ENCODE measurements at places on chromosomes 12 and 14.
A peak's percentile ranks its signal among the peaks of the same experiment; 100 is the strongest.

GRCh38 chr12:121916719-121917118, 1.7 kb upstream of the CFAP251 start:
- peaks cover 5% of the 10 kb centered on the region for H3K27me3 ChIP-seq
- peaks cover 10% of the 10 kb centered on the region for H3K4me1 ChIP-seq
- H3K4me3 ChIP-seq: no peak overlapping the region
- peaks cover 11% of the 10 kb centered on the region for H3K36me3 ChIP-seq
- H3K27ac ChIP-seq: peak overlapping the region; percentile 85
- no peak for DNase-seq

DNA sequence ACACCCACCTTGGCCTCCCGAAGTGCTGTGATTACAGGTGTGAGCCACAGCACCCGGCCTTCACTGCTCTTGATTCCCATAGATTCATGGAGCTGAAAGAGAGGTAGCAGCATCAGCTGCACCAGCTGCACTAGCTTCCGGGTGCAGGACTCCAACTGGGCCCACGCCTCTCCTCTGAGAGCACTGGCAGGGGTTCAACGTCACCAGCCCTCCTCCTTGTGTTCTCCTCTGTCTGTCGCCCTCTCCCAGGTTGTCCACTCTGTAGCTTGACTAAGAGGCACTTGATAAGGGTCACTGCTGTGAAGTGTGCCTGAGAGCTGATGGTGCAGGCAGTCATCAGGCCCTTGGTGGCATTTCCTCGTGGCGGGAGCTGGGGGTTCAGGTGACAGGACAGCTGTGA, 28.3 kb downstream of the MLXIP start:
- H3K27me3 ChIP-seq: no peaks in the 10 kb centered on the region
- peaks cover 78% of the 10 kb centered on the region for H3K4me1 ChIP-seq
- H3K4me3 ChIP-seq: no peak overlapping the region
- no peaks in the 10 kb centered on the region for H3K36me3 ChIP-seq
- peak overlapping the region; percentile 40 for H3K27ac ChIP-seq

DNA sequence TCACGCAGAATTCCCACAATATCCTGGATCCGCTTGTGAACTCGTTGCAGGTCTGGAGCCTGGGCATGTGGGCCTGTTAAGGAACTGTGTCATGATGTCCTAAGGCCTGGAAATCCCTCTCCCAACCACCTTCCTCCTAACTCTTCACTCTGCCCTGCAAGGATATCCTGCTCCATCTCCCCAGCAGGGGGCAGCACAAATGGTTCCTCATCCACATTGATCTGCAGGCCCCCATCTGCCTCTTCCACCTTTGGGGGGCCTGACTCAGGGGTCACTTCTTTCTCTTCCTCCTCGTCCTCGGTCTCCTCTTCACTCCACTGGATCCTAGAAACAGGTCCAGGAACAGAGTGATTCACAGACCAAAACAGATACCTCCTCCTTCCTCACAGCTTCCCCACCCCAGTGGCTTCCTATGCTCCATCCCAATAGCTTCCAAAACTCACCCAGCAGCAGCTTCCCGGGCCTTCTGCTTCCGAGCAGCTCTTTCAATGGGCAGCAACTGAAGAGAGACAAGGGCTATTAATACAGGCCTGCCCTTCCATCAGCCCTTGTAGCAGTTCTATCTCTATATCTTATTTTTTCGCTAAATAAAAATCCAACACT, 4.5 kb downstream of the NOP2 start:
- H3K4me3 ChIP-seq: no peak overlapping the region
- H3K36me3 ChIP-seq: peaks cover 29% of the 10 kb centered on the region
- peaks cover 17% of the 10 kb centered on the region for H3K27me3 ChIP-seq
- peaks cover 35% of the 10 kb centered on the region for H3K4me1 ChIP-seq
- H3K27ac ChIP-seq: peak overlapping the region; percentile 41
- DNase-seq: peak; percentile 63

GRCh38 chr12:16238661-16239060, 38.8 kb downstream of the SLC15A5 start:
- H3K36me3 ChIP-seq: no peaks in the 10 kb centered on the region
- H3K27ac ChIP-seq: no peak overlapping the region
- H3K27me3 ChIP-seq: no peaks in the 10 kb centered on the region
- H3K4me3 ChIP-seq: no peak overlapping the region
- no peak for DNase-seq
- no peaks in the 10 kb centered on the region for H3K4me1 ChIP-seq

DNA sequence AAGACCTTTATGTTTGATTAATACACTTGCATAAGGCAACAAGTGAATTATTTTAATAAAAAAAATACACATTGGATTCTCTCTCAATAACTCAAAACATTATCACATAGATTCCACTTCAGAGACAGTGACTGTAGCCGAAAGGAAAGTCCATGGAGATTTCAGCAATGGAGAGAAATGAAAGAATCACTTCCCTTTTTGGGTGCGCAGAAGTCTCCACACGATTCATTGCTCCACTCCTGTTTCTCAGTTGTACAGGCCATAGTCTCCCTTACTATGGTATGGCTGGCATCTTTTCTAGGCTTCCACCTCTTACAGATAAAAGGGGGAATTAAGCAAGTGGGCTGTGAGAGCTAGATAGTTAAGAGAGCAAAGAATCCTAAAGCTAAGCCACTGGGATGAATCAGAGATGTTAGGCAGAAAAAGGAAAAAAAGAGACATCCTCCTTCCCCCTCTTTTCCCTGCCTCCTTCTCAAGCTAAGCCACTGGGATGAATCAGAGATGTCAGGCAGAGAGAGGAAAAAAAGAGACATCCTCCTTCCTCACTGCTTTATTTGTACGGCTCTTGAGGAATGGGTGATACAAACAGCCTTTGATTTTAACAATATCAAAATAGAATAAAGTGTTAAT, 16.3 kb downstream of the ST8SIA1 start:
- H3K27me3 ChIP-seq: peaks cover 4% of the 10 kb centered on the region
- H3K4me1 ChIP-seq: no peaks in the 10 kb centered on the region
- no peaks in the 10 kb centered on the region for H3K36me3 ChIP-seq
- no peak for DNase-seq
- no peak overlapping the region for H3K27ac ChIP-seq

- no peaks in the 10 kb centered on the region for H3K36me3 ChIP-seq
- H3K4me3 ChIP-seq: peak overlapping the region; percentile 44
- H3K4me1 ChIP-seq: peaks cover 98% of the 10 kb centered on the region
- peak overlapping the region; percentile 76 for H3K27ac ChIP-seq
- peaks cover 6% of the 10 kb centered on the region for H3K27me3 ChIP-seq
- no peak for DNase-seq
These were observed 148.9 kb downstream of the CHST11 start for GRCh38 chr12:104605685-104606084.

DNA sequence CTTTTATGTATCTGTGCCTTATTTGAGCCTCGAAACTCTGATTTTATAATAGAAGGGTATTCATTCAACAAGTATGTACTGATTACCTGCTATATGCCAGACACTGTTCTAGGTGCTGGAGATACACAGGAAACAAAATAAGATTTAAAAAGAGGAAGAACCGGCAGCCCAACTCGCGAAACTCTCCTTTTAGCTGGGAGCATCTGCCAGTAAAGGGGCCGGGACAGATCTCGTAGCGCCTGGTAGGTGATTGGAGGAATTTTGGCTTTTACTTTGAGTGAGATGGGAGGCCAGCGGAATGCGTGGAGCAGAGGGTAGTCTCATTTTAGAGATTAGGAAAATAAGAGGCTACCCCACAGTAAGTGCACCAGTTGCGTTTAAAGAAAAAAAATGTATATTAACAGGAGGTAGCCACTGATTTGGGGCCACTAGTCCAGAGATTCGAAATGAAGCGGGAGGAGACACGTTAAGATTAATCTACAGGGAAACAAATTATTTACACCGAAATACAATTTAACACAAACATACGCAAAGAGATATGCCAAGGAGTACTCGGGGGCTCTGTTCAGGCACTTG, 520 bp upstream of the MON2 start:
- DNase-seq: no peak
- peaks cover 18% of the 10 kb centered on the region for H3K27me3 ChIP-seq
- H3K27ac ChIP-seq: peak overlapping the region; percentile 94
- H3K4me3 ChIP-seq: peak overlapping the region; percentile 96
- H3K36me3 ChIP-seq: no peaks in the 10 kb centered on the region

DNA sequence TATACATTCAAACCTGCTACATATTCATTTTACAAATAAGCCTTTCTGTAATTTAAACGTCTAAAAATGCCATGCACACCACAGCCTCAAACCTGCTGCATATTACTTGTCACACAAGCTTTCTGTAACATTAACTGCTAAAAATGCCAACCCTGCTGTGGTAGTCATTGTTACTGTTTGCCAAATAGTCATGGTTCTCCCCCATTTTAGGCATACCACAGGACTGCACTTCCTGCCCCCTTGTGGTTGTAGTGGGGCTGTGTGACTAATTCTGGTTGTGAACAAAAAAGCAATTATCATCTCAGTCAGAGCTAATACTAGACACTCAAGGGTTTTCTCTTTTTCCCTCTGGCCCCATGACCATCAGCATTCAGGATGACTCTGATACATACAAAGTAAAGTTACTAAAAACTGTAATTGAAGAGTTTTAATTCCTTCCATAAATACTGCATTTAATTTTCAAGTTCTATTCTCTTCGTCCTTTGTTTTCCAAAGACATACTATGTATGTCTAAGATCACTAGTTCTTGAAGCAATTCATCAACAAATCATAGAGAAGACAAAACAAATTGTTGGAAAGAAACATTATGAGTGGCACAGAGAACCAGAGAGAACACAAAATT, 5.7 kb upstream of the SLC35F4 start:
- no peak overlapping the region for H3K27ac ChIP-seq
- no peak overlapping the region for H3K4me3 ChIP-seq
- H3K4me1 ChIP-seq: no peaks in the 10 kb centered on the region

GRCh38 chr12:23694920-23695319, 254.6 kb downstream of the SOX5 start:
- no peaks in the 10 kb centered on the region for H3K27me3 ChIP-seq
- no peak overlapping the region for H3K27ac ChIP-seq
- H3K4me3 ChIP-seq: no peak overlapping the region
- DNase-seq: no peak
- H3K4me1 ChIP-seq: no peaks in the 10 kb centered on the region

- no peaks in the 10 kb centered on the region for H3K4me1 ChIP-seq
- DNase-seq: no peak
- H3K36me3 ChIP-seq: no peaks in the 10 kb centered on the region
- H3K27ac ChIP-seq: no peak overlapping the region
These were observed 244.4 kb downstream of the NEDD1 start for GRCh38 chr12:97151481-97151880.

DNA sequence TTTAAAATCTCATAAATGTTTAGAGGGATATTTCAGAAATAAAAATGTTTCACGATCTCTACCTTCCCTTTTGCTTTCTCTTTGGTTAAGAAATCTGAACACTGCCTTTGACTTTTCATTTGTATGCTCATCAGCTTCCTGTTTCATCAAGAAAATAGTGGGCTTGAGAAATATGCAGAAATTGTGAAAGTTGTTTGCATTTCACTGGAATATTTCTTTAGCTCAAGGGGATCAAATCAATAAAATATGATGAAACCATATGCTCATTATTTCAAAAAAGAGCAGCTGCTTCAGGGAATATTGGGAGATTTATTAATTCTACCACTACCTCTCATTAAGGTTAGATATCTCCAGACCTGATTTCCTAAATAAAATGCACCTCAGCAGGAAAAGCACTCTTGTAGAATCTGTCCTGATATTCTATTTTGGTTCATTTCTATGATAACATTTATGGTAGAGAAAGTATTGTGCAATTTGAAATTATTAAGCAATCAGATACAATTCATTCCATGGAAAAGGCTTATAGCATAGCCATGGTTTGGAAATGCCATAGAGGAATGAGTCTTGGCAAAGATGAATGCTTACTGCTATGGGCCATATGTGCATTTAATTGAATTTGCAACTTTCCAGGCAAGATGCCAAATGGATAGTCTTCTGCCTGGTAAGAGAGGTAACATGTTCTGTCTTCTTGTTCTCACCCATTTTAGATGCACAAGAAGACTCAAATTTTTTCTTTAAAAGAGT, 212.6 kb upstream of the SLC16A7 start:
- H3K4me1 ChIP-seq: no peaks in the 10 kb centered on the region
- no peaks in the 10 kb centered on the region for H3K36me3 ChIP-seq
- no peak overlapping the region for H3K4me3 ChIP-seq
- no peak overlapping the region for H3K27ac ChIP-seq

GRCh38 chr14:88825078-88825458, 617 bp downstream of the TTC8 start:
- H3K27ac ChIP-seq: peak overlapping the region; percentile 97
- H3K27me3 ChIP-seq: peaks cover 7% of the 10 kb centered on the region
- H3K36me3 ChIP-seq: no peaks in the 10 kb centered on the region
- H3K4me1 ChIP-seq: peaks cover 14% of the 10 kb centered on the region

DNA sequence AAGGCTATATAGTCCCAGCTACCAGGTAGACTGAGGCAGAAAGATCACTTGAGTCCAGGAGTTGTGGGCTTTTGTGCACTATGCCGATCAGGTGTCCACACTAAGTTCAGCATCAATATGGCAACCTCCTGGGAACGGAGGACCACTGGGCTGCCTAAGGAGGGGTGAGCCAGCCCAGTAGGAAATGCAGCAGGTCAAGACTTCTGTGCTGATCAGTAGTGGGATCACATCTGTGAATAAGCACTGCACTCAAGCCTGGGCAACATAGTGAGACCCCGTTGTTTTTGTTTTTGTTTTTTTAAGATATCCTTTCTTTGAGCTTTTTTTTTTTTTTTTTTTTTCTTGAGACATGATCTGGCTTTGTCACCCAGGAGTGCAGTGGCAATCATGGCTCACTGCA, 135.8 kb upstream of the AEBP2 start:
- H3K27me3 ChIP-seq: peaks cover 2% of the 10 kb centered on the region
- H3K27ac ChIP-seq: no peak overlapping the region
- H3K36me3 ChIP-seq: no peaks in the 10 kb centered on the region
- H3K4me1 ChIP-seq: no peaks in the 10 kb centered on the region
- DNase-seq: no peak

- no peaks in the 10 kb centered on the region for H3K36me3 ChIP-seq
- H3K4me3 ChIP-seq: no peak overlapping the region
- DNase-seq: no peak
These were observed 64.5 kb downstream of the KCNA1 start for GRCh38 chr12:4974217-4974616.

GRCh38 chr12:90250766-90251165, 542.1 kb upstream of the ATP2B1 start:
- peaks cover 40% of the 10 kb centered on the region for H3K4me1 ChIP-seq
- H3K36me3 ChIP-seq: no peaks in the 10 kb centered on the region
- no peak overlapping the region for H3K4me3 ChIP-seq
- H3K27me3 ChIP-seq: no peaks in the 10 kb centered on the region
- DNase-seq: peak; percentile 32
- no peak overlapping the region for H3K27ac ChIP-seq

- H3K4me1 ChIP-seq: peaks cover 16% of the 10 kb centered on the region
- peaks cover 10% of the 10 kb centered on the region for H3K27me3 ChIP-seq
- peak overlapping the region; percentile 53 for H3K4me3 ChIP-seq
- peak overlapping the region; percentile 93 for H3K27ac ChIP-seq
- no peaks in the 10 kb centered on the region for H3K36me3 ChIP-seq
- no peak for DNase-seq
These were observed 10.0 kb downstream of the ANKRD9 start for GRCh38 chr14:102499401-102500157.

DNA sequence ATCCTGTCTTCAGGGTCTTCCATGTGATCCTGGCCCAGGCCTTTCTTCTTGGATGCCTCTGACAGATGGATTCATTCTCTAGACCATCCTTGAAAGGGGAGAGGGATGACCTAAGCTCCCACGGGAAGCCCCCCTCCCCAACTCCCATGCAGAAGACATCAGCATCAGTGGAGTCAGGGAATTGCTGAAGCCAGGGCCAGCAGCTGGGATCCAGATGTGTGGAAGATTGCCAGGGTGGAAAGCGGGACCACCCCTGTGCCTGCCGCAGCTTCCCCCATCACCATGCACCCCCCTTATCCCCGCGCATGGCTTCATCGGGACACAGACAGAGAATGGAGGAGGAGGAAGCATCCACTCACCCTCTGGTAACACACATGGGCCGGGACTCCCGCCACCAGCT, 183.6 kb upstream of the PRMT8 start:
- no peaks in the 10 kb centered on the region for H3K4me1 ChIP-seq
- no peak overlapping the region for H3K27ac ChIP-seq
- H3K36me3 ChIP-seq: no peaks in the 10 kb centered on the region
